H7 (cell line): ENCODE measurements at places on chromosomes 1 and 21. TPM values are rescaled to one million over a fixed set of nuclear protein-coding genes. Genes with fewer than 3 reads are reported as not detected.

- no peak for DNase-seq
Measured at GRCh38 chr1:11358984-11359383, 86.0 kb downstream of the UBIAD1 start.

- no peak for DNase-seq
Measured at GRCh38 chr1:154937988-154938386, 1.5 kb upstream of the PMVK start.

LYPD8 gene
- total RNA-seq, result not detected in 2 replicates

ETV3L gene
- total RNA-seq, result 0.74 and 1.1 TPM in 2 replicates
